ENCODE measurements at places on chromosomes 6 and 20.

- no peak for DNase-seq
These were observed 29.6 kb downstream of the PAK5 start for GRCh38 chr20:9809271-9809670.

DNA sequence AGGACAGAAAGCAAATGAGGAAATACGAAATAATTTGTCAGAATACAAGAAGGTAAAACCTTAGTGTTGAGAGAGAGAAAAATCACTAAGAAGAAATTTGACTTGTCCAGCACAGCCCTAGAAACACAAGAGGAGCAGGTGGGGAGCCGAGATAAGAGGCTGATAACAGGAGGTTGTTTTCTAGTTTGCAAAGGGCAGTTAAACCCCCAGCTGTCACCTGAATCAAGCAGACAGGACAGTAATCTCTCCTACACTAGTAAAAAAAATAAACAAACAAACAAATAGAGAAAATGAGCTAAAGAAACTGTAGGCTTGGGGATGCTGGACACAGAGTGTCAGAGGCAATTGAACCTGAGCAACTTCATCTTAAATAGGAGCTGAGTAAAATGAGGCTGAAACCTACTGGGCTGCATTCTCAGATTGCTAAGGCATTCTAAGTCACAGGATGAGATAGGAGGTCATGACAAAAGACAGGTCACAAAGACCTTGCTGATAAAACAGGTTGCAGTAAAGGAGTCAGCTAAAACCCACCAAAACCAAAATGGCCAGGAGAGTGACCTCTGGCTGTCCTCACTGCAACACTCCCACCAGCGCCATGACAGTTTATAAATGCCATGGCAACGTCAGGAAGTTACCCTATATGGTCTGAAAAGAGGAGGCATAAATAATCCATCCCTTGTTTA lies 40.4 kb downstream of the FAM184A start:
- DNase-seq = no peak

- no peak for DNase-seq
These were observed 83.0 kb upstream of the SGK1 start for GRCh38 chr6:134400941-134401340.

DNA sequence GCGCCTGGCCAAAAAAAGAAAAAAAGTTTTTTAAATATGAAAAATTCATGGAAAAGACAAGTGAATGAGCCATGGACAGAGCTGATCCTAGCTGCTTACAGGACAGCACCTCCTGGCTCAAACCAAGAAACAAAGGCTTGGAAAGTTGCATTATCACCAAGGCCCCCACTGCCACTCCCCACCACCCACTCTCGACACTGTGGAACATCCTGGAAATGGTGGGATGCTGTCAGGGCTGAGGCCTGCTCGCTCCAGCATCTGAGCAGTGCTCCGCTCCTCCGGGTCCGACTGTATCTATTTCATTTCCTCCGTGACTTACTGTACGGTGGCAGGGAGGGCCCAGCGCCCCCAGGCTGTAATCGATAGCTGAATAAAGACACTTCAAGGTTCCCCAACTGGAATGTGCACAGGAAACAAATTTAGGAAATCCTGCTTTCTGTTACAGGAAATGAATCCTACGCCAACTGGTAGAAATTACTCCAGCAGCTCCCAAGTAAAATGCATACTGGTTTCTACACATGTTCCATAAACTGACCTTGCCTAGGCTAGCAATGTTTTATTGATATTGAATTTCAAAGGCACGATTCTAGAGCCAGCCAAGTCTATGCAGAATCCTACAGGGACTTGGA lies 109.5 kb upstream of the NFATC2 start:
- no peak for DNase-seq

- no peak for DNase-seq
These were observed 509.5 kb upstream of the ID4 start for GRCh38 chr6:19327661-19328060.

GRCh38 chr6:41216616-41217015 lies 11.5 kb upstream of the TREML4 start:
- DNase-seq = no peak

DNA sequence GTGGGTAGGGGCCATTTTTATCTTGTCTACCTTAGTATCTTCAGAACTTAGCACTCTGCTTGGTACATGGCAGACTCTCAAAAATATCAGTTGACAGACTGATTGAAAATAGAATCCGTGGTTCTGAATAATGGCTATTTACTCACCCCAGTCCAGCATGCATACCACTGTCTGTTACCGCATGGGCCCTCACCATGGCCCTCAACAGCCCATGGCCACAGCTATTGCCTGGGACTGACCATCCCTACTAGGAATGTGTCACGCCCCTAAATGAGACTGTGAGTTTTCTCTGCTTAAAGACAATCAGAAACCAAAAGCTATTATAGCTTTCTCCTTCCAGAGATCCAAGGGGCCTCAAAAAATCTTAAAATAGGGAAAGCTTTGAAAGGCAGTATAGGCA lies 207.7 kb downstream of the ATXN1 start:
- DNase-seq = no peak
